Stimulated activated CD4-positive, alpha-beta T cell treated with anti-CD3 and anti-CD28 coated beads, TNF-alpha, amount 100 ng/mL, for 1 hour (primary cell): ENCODE measurements at places on chromosomes 4 and X.

DNA sequence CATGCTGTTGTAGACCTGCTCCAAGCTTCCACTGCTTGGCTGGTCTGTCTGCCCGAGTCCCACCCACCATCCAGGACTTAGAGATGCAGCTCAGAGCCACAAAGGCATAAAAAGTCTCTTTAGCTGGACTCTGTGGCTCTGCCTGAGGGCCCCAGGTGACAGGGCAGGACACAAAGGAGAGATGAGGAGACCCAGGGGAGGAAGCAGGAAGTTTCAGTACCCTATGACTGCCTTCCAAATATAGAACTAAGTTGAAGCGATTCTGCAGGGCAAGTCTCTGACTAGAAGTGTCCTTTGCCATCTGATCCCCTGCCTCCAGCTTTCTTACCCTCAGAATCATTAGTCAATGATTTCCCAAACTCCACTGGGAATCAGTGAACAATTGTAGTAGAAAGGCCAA lies 11.2 kb upstream of the CXCR3 start:
- DNase-seq, result no peak

GRCh38 chr4:25814301-25815136 lies 48.3 kb downstream of the SEL1L3 start:
- no peak for DNase-seq

DNA sequence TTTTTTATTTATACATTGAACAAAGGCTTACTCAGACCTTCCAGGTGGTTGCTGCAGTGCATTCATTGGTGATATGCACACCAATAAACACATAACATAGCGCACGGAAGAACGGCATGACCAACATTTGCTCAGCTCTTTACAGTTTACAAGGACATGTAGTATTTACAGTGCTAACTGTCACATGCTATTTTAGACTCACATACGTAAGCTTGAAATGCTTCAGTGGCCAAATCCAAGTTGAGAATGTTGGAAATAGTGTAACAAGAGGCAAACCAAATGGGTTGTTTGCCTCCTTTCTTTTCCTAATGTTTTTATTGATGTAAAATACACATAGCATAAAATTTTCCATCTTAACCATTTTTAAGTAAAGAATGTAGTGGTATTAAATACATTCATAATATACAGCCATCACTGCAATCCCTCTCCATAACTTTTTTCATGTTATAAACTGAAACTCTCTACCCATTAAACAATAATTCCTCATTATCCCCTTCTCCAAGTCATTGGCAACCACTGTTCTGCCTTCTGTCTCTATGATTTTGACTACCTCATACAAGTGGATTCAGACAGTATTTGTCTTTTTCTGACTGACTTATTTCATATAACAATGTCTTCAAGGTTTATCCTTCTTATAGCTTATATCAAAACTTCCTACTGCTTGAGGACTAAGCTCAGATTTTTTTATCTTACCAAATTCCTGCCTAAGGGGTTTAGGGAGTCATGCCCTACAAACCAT lies 1722.9 kb upstream of the AGA start:
- DNase-seq, result no peak

GRCh38 chr4:174538123-174538875 lies 16.0 kb upstream of the HPGD start:
- no peak for DNase-seq

DNA sequence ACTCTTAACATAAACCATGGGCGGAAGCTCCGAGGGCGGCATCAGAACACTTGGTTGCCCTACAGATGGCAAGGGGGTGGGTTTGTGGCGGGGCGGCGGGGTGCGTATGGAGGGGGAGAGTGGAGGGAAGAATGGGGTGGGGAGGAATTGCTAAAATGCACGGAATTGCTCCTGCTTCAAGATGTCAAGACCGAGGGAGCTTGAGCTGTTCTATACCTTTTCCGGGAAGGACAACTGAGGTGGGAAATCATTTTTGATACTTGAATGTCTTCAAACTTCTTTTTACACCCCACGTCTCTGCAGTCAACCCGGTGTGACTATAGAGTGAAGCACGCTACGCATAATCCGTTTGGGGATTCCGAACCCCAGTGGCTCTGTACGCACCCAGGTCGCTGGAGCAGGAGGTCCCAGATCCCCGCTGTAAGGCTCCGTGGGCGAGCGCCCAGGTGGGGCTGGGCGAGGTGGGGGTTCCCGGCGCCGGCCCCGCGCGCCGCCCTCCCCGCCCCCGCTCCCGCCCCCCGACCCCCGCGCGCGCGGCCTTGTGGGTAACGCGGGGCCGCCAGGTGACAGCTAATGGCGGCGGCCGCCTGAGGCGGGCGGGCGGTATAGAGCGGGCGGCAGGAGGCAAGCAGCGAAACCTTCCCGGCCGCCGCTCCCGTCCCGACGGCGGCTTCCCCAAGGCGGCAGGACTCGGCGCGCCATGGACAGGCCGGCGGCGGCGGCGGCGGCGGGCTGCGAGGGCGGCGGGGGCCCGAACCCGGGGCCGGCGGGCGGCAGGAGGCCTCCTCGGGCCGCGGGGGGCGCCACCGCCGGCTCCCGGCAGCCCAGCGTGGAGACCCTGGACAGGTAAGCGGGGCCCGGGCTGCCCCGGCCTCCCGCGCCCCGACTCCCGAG lies at the start of gene MTMR1:
TSS of gene MTMR1 (plus strand) at position 566 of the 894 bp plus-strand sequence. CDS start at position 701, 135 bp downstream.
- peak; percentile 45 for DNase-seq

GRCh38 chr4:86098691-86099090 lies 261.2 kb downstream of the MAPK10 start:
- no peak for DNase-seq

DNA sequence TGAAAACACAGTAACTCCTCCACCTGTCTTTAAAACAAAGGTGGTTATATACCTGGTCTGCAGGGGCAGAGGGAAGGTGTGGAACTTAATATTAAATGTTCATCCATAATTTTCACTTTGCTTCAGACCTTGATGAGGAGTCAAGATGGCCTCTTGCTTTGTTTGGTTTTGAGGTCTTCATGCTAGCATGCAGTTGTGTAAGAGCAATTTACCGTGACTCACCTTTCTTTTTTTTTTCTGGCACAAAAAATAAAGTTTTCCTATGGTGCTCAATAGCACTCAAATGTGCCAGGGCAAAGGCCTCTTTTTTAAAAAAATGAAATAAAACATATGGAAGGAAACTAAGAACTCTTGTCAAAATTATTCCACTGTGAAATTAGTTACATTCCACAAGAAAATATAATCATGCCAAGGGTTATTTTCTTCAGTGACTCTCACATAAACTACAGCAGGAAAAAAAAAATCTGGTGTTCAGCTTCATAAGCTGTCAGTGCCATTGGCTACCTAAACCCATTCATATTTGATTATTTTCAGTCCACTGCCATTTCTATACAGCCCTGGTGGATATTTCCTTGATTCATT lies 128.2 kb downstream of the SLC7A11 start:
- no peak for DNase-seq

- no peak for DNase-seq
These were observed 30.6 kb downstream of the ANK2 start for GRCh38 chr4:113080050-113080449.

- DNase-seq, result no peak
These were observed 90.5 kb upstream of the ACTRT1 start for GRCh38 chrX:128142745-128143144.

- no peak for DNase-seq
These were observed 145.8 kb downstream of the FBXO8 start for GRCh38 chr4:174137698-174138097.

DNA sequence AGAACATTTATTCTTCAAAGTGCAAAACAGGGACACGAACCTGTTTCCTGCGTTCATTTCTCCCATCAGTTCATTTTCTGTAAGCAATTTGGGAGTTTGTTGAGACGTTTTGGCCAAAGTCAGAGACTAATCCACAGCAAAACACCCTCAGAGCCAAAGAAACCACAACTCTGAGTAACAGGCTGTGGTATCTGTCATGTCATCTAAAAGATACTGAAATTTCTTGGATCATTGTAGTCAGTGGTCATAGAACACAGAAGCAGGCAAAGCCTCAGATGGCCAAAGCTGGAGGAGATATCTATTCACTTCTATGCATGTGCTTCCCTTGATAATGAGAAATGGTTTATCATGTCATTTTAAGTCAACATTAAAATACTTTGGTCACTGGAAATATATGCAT lies 485.6 kb upstream of the GALNT7 start:
- no peak for DNase-seq

DNA sequence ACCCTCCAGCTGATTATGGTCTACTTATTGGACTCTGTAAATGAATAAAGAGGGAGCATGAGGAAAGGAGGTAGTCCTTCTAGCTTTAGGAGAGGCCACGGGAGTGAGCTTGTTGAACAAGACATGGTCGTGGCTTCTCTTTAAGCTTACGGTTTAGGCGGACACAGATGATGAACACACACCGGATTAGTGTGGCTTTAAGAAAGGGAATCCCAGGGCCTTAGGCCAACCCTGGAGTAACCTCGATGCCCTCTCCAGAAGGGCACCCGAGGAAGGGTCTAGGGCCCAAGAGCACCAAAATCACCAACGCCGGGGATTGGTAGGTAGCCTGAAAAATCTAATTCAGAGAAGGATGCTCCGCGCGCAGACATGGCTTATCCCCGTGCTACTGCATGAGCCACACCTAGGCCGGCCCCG lies 39.4 kb downstream of the ERVMER34-1 start:
- DNase-seq, result no peak

- no peak for DNase-seq
These were observed 1296.1 kb upstream of the PCDH7 start for GRCh38 chr4:29423836-29424721.

DNA sequence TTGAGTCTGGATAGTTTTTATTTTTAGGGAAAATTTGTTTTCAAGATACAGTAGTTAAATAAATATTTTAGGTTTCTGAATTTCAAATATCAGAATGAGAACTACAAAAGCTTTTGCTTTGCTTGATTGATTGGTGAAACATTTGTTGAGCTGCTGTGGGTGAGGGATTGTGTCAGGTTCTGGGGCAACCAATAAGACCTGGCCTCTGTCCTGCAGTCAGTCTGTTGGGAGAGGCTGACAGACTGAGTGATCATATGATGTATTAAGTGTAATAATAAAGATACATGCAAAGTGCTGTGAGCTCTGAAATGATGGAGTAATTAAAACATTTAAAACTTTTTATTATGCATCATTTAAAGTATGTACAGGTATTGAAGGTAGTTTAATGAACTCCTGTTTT lies 9.6 kb downstream of the KDM6A start:
- DNase-seq, result no peak

DNA sequence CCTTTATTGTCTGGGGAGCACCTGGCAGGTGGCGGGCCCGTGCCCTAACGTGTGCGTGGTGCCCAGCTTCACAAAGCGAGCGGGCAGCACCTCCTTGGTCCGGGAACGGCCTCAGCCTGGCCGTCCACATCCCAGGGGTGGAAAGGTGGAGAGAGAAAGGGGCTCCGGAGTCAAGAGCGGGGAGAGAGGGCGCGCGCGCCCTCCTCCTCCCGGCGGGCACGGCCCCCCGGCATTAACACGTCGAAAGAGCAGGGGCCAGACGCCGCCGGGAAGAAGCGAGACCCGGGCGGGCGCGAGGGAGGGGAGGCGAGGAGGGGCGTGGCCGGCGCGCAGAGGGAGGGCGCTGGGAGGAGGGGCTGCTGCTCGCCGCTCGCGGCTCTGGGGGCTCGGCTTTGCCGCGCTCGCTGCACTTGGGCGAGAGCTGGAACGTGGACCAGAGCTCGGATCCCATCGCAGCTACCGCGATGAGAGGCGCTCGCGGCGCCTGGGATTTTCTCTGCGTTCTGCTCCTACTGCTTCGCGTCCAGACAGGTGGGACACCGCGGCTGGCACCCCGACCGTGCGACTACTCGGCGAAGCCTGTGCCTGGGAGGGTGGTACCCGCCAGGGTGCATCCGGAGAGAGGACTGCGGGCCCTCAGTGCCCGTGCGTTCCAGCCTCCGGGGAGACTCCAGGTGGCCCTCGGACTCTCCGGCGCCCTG lies at the start of gene KIT:
TSS of gene KIT (plus strand) at position 407 of the 701 bp plus-strand sequence. CDS start at position 465, 58 bp downstream.
- DNase-seq, result no peak

GRCh38 chrX:101759000-101759399 lies 99.3 kb upstream of the ARMCX2 start:
- no peak for DNase-seq

DNA sequence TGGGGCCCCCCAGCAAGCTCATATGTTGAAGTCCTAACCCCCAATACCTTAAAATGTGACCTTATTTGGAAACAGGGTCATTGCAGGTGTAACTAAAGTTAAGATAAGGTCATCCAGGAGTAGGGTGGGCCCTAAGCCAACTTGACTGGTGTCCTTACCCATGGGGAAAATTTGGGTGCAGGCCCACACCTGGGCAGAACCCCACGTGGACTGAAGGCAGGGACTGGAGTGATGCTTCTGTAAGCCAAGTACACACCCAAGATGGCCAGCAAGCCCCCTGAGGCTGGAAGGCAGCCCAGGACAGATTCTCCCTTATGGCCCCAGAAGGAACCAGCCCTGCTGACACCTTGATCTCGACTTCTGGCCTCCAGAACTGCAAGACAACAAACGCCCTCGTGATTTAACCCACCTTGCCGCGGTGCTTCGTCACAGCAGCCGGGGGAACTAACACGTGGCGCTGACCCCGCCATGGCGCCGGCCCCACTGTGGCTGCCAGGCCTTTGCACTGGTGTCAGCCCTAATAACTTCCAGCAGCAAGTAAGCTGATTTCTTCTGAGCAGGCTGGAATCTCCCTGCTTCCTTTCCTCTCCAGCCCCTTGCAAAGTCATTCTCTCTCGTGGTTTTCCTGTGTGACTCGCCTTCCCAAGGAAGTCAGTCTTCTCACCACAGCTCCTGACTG lies 23.2 kb upstream of the MXD4 start:
- no peak for DNase-seq

DNA sequence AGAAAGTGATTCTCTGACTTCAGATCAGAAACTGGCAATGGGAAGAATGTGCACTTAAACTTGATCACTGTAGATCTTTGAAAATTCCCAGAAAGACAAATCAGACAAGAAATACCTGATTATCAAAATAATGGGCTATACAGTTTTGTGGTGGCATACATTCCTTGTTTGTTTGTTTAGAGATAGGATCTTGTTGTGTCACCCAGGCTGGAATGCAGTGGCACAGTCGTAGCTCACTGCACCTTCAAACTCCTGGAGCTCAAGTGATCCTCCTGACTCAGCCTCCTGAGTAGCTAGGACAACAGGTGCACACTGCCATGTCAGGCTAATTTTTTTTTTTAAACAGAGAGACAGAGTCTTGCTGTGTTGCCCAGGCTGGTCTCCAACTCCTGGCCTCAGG lies 81.0 kb upstream of the SPRY1 start:
- no peak for DNase-seq

DNA sequence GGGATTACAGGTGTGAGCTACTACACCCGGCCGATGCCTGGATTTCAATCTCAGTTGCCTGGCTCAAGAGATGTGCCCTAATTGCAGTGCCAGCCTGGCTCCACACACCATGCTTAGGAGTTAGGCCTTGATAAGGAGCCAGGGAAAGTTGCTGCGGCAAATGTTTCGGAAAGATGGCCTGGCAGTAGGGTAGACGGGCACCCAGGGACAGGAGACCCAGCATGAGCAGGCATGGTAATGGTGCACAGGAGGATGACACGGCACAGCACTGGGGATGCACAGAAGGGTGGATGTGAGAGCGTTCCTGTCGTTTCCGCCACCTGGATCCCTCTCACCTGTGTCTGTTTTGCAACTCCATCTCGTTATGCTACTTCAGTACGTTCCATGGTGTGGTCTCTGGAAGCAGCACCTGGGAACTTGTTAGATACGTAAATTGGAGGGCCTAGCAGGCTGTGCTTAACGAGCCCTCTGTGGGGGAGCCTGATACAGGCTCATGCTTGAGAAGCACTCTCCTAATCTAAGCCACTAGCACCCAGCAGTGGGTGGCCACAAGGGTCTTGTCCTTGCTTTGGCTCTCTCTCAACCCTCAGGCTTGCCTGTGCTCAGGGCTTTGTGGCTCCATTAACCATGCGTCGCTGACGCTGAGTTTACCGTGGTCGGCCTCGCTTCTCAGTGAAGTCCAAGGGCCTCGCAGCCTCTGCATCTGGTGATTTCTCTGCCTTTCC lies 20.3 kb downstream of the RNF4 start:
- DNase-seq, result no peak

GRCh38 chr4:25028851-25029250 lies 1.9 kb downstream of the LGI2 start:
- no peak for DNase-seq
